ENCODE measurements at places on chromosomes 4 and X. TPM values are rescaled to one million over a fixed set of nuclear protein-coding genes. Genes with fewer than 3 reads are reported as not detected.
A peak's percentile ranks its signal among the peaks of the same experiment; 100 is the strongest.

C4orf51 gene
- not detected for total RNA-seq

OTC gene
- not detected for total RNA-seq

SULT1B1 gene
- 0.10 TPM for total RNA-seq

ZNF711 gene
- total RNA-seq: 7.0 TPM

DNA sequence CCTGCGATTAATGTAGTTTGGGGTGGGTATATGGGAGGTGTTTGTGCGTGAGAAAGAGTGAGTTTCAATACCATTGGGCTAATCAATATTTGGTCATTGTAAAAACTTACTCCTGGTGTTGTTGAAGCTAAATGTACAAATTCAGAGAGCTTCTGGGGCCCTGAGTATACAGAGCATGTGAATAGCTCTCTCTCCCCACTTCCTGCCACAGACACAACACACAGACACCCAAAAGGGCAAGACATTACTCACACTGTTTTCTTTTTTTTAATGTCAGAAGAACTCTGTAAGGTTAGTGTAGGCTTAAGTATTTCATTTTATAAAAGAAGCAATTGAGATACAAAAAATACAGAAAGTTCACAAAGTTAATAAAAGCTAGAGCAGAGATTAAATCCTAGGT is 151.3 kb upstream of the KCNIP4 start:
- no peak overlapping the region for H3K27ac ChIP-seq
- no peaks in the 10 kb centered on the region for H3K4me1 ChIP-seq
- H3K27me3 ChIP-seq: no peaks in the 10 kb centered on the region

GRCh38 chr4:108342325-108342970 is 173.7 kb upstream of the LEF1 start:
- DNase-seq: no peak
- H3K4me3 ChIP-seq: no peak overlapping the region
- H3K27ac ChIP-seq: no peak overlapping the region
- H3K4me1 ChIP-seq: no peaks in the 10 kb centered on the region
- no peaks in the 10 kb centered on the region for H3K36me3 ChIP-seq
- H3K27me3 ChIP-seq: no peaks in the 10 kb centered on the region

GRCh38 chr4:39933671-39934590 is 43.8 kb downstream of the PDS5A start:
- no peak overlapping the region for H3K4me3 ChIP-seq
- peaks cover 2% of the 10 kb centered on the region for H3K36me3 ChIP-seq
- no peak for DNase-seq
- H3K27me3 ChIP-seq: no peaks in the 10 kb centered on the region
- H3K4me1 ChIP-seq: peaks cover 26% of the 10 kb centered on the region
- H3K27ac ChIP-seq: no peak overlapping the region

DNA sequence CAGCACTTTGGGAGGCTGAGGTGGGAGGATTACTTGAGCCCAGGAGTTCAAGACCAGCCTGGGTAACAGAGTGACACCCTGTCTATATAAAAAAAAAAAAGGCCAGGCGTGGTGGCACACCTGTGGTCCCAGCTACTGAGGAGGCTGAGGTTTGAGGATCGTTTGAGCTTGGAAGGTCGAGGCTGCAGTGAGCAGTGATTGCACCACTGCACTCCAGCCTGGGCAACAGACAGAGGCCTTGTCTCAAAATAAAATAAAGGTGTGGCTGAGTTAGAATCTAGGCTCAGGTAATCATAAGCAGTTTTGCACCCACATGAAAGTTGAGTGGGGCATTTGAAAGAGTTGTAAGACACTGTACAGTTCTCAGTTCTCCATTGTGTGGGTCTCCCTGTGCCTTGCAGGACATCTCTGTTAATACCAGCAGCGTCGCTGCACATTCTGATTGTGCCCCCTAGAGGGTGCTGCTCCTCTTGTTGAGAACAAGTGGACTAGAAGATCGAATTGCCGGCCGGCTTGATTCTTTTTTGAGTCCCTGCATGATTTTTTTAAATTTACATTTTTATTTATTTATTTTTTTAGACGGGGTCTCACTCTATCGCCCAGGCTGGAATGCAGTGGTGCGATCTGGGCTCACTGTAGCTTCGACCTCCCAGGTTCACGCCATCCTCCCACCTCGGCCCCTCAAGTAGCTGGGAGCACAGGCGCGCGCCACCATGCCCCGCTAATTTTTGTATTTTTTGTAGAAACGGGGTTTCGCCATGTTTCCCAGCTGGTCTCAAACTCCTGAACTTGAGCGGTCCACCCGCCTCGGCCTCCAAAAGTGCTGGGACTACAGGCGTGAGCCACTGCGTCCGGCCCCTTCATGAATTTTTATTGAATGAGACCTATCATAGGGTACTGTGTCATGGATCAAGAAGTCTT is 73.6 kb upstream of the RBMX start:
- H3K4me3 ChIP-seq: no peak overlapping the region
- H3K27me3 ChIP-seq: no peaks in the 10 kb centered on the region
- no peaks in the 10 kb centered on the region for H3K4me1 ChIP-seq

DNA sequence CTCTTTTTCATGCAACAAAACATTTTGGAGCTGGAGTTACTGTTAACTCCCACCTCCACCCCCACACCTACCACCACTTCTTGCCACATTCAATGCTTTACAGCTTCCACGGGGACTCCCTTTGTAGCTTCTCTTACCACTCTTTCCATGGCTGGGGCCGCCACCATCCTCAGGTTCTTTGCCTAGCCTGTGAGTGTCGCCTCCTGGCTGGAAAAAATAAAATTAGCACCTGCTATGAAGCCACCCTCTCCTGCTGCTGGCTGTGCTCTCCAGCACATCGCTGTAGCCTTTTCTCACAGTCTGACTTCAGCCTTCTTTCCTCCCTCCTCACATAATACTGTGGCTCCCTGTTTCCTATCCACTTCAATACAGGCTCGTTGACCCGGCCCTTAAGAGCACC is 114.4 kb downstream of the FRAS1 start:
- H3K27me3 ChIP-seq: no peaks in the 10 kb centered on the region
- no peaks in the 10 kb centered on the region for H3K4me1 ChIP-seq
- no peak overlapping the region for H3K27ac ChIP-seq
- no peaks in the 10 kb centered on the region for H3K36me3 ChIP-seq
- no peak for DNase-seq
- H3K4me3 ChIP-seq: no peak overlapping the region

GRCh38 chr4:150056569-150056968 is 21.7 kb upstream of the DCLK2 start:
- no peaks in the 10 kb centered on the region for H3K27me3 ChIP-seq
- H3K27ac ChIP-seq: no peak overlapping the region
- no peak for DNase-seq

- no peak overlapping the region for H3K27ac ChIP-seq
- H3K4me1 ChIP-seq: peaks cover 50% of the 10 kb centered on the region
- H3K4me3 ChIP-seq: no peak overlapping the region
- peak; percentile 66 for DNase-seq
- peaks cover 2% of the 10 kb centered on the region for H3K27me3 ChIP-seq
These were observed 1.9 kb downstream of the MYL5 start for GRCh38 chr4:675980-676870.

Measured in B cell (primary cell).